ENCODE measurements at places on chromosomes 16 and 17. TPM values are rescaled to one million over a fixed set of nuclear protein-coding genes. Genes with fewer than 3 reads are reported as not detected.

The KRTAP17-1 gene
- not detected for total RNA-seq

The ARL2BP gene
- total RNA-seq: 82.4 TPM

The ASPHD1 gene
- total RNA-seq: 14.7 TPM

DNA sequence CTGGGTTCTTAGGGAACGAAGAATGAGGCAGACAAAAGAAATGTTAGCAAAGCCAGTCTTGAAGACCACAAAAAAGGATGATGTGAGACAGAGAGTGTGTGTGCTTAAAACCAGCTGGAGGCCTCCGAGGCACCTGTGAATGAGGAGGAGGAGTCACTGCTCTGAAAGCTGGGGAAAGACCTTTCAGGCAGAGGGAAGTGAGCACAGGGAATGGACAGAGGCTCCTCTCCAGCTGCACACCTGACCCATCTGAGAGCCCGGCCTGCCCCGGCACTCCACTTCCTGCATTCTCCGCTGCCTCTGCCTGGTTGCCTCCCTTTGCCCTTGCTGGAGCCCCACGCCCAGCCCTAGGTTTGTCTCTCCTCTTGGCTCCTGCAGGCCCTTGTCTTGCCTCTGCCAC lies 55.2 kb upstream of the SREBF1 start:
- no peak for DNase-seq

DNA sequence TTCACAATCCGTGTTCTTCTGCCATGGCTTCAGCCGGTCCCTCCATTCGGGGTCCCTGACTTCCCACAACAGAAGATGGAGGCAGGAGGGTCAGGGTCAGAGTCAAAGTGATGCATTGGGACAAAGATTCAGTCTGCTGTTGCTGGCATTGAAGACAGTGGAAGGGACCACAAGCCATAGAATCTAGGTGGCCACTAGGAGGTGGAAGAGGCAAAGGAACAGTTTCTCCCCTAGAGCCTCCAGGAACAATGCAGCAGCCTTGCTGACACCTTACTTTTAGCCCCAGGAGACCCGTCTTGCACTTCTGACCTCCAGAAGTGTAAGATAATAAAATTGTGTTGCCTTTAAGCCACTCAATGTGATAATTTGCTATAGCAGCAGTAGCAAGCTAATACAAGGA lies 55.9 kb downstream of the MFSD11 start:
- peak; percentile 29 for DNase-seq

DNA sequence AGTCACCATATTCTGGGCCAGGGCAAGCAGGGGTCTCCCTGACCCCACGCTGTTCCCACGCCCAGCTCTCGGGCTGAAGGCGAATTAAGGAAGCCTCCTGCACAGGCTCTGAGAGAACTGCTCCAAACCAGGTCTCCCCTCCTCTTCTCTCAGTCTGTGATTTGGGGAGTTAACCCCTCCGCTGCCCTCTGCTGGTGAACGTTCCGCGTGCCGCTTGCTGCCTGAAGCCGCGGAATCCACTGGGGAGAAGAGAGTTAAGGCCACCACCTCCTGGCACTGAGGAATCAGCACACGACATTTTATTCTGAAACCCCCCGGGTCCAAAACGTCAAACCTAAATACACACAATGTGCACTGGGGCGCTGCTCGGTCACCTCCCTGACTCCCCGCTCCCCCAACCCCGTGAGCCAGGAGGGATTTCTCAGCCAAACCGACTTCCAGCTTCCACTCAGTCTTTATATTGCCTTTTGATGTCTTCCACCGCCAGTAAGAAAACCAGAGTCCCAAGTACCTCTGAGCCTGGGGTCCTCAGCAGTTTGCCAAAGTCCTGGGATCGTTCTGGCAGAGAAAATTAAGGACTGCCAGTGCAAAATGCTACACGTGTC lies 54.4 kb upstream of the RCVRN start:
- DNase-seq: peak; percentile 12

DNA sequence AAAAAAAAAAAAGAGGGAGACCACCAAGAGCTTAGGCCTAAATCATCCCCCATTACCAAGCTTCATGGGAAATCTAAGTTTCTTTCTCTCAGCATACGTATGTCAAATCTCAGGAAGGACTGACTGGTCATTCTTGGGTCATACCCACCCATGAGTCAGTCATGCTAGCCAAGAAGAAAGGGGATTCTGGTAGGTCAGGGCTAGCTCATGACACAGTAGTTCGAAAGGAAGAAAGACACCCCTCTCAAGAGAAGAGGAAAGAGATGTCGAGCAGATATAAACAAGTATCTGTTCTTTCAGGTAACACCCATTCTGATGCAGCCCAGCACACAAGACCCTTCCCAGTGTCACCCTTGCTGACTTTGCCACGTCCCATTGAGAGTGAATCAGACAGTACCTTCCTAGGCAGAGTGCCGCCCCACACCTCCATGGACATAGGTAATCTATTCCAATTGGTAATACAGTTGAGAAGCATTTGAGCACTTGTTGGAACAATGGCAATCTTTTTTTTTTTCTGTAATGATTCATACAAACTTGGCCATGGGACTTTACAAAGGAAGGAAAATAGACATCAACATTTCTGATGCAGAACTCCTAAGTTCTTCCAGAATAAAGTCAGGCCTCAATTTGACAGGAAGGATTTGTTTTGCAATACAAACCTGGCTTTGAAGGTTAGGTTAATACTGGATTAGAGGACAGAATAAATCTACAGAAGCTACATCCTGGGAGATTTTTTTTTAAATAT lies 38.2 kb downstream of the COPRS start:
- DNase-seq: no peak

GRCh38 chr17:64390044-64390443 lies 616 bp downstream of the PECAM1 start:
- no peak for DNase-seq

DNA sequence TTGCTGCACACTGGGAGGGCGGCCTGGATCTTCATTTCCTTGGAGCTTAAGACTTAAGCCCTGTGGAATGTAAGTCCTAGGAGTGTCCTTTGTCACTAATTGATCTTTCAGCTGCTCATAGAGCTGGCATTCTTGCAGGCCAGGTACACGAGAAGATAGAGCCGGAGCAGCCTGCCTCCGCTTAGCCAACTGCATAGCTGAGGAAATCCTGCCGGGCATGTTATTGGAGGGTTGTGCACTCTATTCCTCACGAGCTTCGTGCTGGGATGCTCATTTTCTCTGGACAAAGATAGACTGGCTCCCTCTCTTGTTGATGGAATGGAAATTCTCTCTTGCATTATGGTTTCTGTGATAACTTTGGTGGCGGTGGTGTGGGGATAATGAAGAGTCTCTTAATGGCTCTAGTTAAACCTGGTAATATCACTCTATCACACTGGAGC lies 76.9 kb downstream of the RPA1 start:
- no peak for DNase-seq

DNA sequence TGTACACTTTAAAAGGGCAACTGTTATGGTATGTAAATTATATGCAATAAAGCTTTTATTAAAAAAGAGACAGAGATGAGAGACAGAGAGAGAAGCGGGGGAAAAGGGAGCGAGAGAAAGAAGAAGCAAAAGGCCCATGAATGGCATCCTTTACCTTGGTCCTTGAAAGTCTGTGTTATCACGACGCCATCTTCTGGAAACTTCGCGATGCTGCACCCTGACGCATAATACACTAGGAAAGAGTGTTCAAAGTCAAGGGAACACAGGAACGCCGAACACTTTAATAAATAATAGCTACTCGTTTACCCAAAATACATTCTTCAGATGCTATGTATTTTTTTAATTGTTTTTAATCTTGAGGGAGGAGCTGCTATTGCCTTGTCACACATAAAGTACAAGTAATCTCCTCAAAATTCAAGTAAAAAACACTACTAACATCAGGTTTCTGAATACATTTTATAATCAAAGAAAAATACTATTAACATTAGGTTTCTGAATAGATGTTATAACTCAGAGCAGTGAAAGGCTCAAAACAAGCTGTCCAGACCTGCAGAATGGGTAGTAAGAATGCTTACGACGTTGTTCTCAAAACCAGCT lies 23.0 kb upstream of the SLC38A8 start:
- DNase-seq: peak; percentile 44

- DNase-seq: no peak
Observed at GRCh38 chr17:226108-227077, 44.9 kb upstream of the DOC2B start.

All from mammary epithelial cell (primary cell).